NAMALWA (cell line): ENCODE measurements at places on chromosomes 6 and 20.

DNA sequence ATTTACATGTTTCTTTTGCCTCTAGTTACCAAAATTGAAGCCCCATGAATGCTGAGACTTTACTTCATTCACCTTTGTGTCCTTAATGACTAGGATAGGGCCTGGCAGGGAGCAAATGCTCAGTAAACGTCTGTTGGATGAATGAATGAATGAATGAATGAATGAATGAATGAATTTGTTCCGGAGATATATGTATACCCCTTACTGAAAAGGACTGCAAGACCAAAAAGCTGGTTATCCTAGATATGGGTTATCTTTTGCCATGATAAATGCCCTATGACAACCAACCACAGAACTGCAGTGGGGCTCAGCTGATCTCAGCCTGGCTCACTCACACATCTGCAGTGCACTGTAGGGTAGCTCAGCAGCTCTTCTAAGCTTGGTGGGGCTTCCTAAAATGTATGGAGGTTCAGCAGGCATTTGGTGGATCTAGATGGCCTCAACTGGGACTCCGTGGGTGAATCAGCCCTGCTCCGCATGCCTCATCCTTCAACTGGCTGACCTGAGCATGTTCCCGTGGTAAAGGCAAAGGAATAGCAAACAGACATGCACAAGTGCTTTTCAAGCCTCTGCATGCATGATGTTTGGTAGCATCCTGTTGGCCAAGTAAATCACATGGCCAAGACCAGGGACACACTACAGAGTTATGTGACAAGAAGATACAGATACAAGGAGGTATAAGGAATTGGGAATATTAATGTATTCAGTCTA lies 378.7 kb upstream of the SOX4 start:
- DNase-seq, result no peak

DNA sequence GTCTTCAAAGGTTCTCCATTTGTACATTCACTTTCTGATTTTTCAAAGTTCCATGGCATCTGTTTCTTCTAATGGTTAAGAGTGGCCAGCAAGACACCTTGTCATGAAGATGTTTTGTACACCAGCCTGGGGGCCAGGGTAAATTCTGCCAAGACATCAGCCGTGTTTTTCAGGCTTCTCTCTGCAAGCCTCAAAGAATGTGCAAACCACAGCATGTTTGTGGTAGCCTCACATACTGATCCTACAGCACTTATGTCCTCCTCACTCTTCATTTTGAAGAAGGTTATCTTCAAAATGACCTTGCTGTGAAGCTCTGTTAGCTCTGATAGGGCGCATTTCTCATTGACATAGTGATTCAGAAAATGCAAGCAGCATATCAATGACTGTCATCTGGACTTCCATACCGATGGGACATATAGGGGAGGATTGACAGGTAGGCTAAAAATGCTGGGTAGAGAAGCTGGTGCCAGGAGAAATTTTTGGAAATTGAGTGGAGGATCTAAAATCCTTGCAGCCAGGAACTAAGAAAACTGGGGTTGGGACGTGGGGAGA lies 59.3 kb upstream of the SPTLC3 start:
- DNase-seq, result no peak

DNA sequence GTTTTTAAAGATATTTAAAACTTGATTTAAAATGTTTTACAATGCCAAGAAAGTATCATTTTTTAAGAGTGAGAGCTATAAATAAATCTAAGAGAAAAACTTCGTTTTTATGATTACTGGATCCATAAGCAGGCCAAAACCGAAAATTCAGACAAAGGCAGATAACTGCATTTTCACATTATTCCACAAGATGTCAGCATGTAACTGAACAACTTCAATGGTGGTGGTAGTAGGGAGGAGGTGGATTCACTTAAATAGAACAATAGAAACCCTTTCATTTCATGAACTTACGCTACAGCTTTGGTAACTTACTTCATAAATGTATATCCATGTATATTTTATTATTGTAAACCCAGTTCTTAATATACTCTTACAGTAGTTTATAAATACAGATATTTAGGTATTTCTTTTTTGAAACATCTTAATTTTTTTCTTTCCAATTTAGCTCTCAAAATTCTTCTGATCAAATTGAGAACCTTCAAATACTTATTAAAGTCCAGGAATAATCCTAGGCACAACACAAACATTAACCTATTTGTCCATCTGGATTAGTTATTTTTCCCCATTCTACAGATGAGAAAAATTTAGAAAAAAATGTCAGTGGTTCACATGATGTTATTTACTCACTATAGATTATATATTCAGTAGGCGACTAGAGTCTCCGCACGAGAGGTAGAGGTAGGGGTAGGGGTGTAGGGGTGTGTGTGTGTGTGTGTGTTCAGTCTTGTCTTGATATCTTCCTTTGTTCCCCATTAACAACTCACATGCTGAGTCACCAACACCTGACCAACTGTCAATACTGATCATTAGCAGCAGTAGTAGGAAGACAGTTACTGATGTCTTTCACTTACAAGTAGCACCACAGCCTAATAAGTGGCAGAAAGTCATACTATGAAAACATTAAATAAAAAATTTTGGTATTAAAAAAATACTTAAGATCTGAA lies 111.5 kb downstream of the ARHGAP18 start:
- DNase-seq, result peak; percentile 84

- DNase-seq, result no peak
Measured at GRCh38 chr6:85015396-85015990, 251.1 kb upstream of the TBX18 start.

DNA sequence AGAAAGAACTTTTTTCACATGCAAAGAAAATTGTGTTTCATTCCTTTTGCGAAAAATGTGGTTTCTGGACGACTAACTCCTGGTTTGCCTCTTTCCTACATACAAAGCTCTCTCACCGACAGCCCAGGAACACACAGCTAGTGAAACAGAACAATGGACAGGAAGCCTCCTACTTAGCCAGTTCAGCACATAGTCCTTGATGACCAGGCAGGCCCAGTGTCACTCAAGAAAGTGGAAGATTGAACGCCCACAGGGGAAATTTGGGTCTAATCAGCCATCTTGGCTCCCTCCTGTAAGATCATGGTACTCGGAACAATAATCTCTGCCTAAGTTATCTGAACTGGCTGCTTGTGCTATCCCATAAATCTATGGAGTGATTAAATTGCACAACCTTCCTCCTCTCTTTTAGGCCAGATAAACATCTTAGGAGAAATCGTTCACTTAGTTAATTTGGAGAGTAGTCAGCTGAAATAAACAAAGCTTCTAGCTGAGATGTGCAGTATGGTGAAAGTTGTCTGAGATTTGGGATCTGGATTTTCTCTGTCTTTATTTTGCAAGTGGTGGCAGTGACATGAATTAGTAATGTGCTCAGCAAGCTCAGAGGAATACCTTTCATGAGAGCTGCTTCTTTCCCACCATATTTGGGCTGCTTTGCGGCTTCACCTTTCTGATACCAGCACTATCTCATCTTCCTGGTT lies 147.0 kb downstream of the MTFR2 start:
- DNase-seq, result no peak

DNA sequence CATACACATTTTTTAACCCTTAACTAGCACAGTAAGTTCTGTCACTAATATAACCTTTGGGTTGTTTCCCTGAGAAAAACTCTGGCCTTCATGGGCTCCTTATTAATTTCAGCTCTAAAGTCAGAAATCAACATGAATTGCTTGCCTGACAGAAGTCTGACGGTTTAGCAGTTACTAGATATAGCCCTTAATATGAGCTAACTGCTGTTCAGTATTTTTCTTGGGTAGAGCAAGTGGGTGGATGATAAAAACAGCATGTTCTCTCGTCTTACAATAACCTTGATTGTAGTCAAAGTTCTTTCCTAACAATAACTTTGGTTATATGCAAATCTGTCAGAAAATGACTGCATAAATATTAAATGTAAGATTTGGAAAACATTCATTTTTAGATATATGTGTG lies 81.0 kb downstream of the SH3BGRL2 start:
- DNase-seq, result no peak

GRCh38 chr20:57581202-57582028 lies 20.5 kb downstream of the PCK1 start:
- DNase-seq, result no peak
